ENCODE measurements at places on chromosomes 7 and 10.

DNA sequence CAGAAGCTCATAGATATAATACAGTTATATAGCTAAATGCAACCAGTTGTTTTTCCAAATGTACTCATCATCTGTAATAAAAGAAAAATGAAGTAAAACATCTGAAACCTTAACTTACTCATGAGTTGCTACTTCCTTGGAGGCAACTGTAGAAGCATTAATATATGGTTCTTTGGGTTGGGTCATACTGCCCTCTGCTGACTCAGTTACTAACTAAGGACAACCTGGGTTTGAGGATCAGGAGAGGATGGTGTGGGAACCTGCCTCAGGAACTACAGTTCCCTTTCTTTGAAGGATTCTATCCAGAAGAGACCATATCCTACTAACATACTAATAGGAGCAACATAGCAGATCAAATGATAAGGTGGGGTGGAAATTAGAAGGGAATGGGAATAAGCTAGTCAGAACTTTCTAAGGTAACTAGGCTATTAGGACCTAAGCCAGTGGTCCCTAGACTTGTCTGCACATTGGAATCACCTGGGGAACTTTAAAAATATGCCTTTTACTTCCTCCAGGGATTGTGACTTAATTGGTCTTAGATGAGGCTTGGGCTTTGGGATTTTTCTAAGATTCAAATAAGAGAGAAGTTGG lies 20.7 kb downstream of the COX15 start:
- DNase-seq, result peak; percentile 53

- DNase-seq, result no peak
Observed at GRCh38 chr7:2164646-2165045, 68.1 kb downstream of the MAD1L1 start.

DNA sequence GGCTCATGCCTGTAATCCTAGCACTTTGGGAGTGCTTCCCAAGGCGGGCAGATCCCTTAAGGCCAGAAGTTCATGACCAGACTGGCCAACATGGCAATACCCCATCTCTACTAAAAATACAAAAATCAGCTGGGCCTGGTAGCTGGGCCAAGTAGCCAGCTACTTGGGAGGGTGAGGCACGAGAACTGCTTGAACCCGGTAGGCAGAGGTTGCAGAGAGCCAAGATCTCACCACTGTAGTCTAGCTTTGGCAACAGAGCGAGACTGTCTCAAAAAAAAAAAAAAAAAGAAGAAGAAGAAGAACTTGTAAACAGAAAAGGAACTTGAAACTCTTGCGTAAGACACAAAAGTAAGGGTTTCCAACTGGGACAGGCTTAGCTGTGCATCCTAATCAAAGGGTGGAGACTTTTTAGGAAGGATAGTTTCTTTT lies 5.6 kb upstream of the IFIT2 start:
- DNase-seq, result no peak

DNA sequence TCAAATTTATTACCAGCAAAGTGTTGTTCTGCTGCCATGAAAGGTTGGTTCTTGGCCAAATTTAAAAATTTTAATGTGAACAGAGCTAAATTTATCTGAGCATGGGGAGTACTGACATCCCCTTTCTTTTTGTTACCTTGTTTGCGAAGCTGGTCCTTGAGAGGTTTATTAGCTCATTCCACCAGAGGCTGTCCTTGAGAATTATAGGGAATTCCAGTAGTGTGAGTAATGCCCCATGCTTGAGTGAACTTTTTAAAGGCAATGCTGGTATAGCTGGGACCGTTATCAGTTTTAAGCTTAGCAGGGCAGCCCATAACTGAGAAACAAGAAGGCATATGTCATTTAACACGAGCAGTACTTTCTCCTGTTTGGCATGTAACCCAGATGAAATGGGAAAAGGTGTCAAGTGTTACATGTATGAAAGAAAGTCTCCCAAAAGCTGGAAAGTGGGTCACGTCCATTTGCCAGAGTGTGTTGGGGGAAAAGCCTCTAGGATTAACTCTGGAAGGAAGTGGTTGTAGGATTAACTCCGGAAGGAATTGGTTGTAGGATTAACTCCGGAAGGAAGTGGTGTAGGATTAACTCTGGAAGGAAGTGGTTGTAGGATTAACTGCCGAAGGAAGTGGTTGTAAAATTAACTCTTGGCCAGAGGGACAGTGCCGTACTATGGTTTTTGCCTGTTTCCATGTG lies 37.3 kb upstream of the AKR1C2 start:
- no peak for DNase-seq

DNA sequence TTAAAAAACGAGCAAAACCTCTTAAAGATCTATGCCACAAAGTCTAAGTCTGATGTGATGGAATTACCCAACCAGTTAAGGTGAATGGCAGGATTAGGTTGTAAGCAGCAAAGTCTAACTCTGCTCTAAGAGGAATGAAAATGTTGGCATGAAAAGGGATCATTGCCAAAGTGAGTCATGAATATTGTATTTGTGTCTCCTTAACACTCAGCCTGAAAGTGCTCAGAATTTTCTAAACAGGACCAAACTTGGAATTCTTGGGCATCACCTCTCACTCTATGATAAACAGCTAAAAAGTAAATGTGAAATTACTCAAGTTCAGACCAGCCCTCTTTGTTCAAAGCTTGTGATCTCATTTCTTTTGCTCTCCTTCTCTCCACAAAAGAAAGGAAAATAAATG lies 27.0 kb downstream of the PPP1R3A start:
- DNase-seq, result no peak

DNA sequence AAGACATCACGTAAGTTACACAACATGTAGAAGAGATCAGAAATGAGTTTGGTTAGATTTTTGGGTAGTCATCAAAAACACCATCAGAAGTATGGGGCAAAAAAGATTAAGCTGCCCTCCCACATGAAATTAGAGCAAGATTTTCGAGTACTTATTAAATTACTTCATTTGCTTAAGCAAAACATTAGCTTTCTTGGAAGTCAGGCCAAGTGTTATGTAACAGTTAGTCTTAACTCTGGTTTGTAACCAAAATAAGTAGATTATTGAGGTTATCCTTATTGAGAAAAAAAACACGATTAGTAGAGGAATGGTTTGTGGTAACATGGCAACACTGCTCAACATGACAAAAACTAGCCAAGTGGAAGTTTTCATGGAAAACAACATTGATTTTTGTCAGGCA lies 37.9 kb downstream of the HBP1 start:
- no peak for DNase-seq

DNA sequence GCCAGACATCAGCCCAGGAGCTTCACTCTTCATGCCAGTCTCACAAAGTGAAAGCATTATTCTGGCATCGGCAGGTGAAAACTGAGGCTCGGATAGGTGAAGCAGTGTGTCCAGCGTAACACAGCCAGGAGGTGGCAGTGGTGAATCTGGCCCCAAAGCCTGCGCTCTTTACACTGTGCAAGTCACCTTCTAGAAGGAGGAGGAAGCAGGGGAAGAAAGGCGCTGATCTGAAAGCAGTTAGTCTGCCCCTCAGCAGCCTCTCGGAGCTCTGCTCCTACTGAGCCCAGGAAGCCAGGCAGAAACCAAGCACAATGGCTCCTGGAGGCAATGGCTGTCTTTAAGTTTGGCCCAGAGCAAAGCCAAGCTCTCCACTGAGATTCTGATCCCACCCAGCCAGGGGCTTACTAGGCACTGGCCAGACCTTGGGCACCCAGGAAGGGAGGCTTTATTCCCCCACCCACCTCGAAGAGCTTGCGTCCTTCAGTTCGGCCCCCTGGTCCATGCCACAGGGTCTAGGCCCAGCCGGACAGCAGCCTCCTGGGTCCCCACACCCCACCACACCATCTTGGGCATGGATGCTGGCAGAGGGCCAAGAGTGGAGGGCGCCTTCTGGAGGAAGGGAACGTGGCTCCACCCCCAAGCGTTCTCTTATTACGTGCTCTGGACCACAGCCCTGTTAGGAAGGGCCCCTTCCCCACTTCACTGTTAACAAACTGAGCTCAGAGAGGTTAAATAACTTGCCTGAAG lies 104.5 kb downstream of the GRID1 start:
- no peak for DNase-seq

DNA sequence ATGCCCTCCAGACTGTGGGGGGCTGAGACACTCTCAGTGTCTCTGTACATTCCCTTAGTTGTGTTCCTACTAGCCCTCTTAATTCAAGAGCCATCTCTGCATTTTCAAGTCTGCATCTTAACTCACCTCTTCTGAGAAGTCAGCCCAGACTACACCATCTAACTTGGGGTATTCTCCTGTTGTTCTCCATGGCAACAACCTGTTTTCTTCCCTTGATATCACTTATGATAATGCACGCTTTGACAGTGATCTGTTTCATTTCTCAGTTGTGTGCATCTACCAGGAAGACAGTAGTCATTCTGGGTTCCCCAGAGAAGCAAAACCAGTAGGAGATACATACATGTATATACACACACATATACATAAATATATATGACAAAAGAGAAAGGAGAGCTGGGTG lies 707.3 kb upstream of the IGFBP3 start:
- no peak for DNase-seq

- DNase-seq, result peak; percentile 57
Observed at GRCh38 chr10:103481974-103482531, 3.0 kb upstream of the CALHM3 start.

DNA sequence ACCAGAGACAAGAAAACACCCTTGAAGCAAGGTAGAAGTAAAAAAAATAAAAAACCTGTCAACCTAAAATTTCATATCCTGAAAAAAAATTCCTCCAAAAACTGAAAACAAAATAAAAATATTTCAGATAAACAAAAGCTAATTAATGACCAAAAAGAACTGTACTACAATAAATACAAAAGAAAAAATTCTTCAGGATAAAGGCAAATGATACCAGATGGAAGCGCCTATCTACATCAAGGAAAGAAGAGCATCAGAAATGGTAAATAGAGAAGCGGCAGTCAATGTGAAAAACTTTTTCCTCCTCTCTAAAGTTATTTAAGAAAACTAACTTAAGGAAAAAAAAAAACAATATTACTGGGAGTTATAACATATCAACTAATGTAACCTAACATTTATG lies 79.8 kb downstream of the RSU1 start:
- DNase-seq, result no peak

- DNase-seq, result no peak
Observed at GRCh38 chr10:17547060-17547459, 70.1 kb downstream of the HACD1 start.

DNA sequence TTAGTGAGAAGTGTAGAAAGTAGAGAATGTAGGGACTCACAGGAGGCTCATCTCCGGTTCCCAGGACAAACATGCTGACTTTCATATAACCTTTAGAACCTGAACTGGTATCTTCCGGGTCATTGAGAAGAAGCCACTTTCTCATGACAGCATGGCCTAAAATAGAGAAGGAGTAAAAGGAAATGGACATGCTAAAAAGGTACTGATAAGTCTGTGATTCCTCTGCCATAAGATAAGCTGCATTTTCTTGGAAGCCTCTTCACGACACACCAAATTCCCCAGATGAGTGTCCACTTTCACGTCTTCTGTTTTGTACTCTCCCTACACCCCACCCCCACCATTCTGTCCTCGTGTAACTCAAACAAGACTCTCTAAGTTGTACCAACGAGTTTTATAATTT lies 79.9 kb downstream of the MYOF start:
- DNase-seq, result no peak

DNA sequence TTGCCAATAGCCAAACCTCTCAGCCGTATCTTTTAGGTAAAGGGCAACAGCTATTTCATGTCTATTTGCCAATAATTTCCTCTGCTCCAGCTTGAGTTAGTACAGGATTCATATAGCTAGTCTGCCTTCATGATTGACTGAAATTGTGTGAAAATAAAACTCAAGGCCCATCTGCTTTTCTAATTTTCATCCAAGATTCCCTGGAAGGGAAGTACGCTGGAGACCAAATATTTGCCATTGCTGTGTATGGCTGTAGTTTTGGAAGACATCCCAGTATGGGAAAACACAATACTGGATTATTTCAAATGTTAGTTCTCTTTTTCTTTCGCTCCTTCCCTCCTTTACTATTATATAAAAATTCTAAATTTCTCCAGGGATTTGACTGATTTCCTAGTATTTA lies 652.4 kb downstream of the CNTNAP2 start:
- no peak for DNase-seq

- DNase-seq, result peak; percentile 98
Observed at GRCh38 chr7:116576350-116577319, 51.8 kb downstream of the CAV1 start.

GRCh38 chr7:131111081-131111576 lies 216.5 kb upstream of the MKLN1 start:
- peak; percentile 68 for DNase-seq

GRCh38 chr10:110457851-110458250 lies 39.9 kb upstream of the DUSP5 start:
- no peak for DNase-seq

DNA sequence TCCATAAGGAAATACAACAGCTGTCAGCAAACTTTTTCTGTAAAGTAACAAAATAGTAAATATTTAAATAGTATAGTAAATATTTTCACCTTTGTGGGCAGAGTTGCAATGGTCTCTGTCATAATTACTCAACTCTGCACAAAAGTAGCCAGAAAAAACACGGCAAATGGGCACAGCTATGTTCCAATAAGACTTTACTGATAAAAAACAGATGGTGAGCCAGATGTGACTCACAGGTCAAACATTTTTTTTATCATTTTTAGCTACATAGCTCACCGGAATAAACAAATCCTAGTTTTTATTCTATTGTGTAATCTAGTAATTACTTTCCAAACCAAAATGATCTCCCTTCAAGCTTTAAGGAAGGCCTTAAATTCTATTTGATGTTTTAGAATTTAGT lies 55.3 kb downstream of the NCAPG2 start:
- DNase-seq, result peak; percentile 79

GRCh38 chr7:149248777-149249176 lies 9.3 kb downstream of the ZNF212 start:
- no peak for DNase-seq

GRCh38 chr7:65444899-65445823 lies 71.5 kb downstream of the ZNF92 start:
- no peak for DNase-seq

DNA sequence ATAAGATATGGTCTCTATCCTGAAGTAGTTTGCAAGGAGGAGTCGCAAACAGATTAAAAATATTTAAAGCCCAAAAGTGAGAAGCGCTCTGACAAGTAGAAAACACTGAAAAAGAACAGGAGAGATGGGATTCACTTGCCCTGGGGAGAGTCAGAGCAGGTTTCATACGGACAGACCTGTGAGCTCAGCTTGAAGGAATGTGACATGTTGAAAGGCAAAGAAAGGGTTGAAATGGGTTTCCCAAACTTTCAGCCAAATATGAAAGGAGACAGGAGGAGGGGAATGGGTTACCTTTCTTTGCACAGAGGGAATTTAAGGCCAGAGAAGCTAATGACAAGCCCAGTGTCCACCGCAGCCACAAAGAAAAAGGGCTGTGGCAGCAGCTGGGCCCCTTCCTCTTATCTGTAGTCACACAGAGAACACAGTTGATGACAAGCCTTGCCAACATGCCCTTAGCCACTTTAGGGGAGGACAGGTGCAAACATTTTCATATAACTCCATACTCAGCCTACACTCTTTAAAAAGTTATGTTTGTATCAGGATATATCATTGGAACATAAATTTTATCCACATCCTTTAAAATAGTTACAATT lies 14.9 kb downstream of the HOXA1 start:
- no peak for DNase-seq

DNA sequence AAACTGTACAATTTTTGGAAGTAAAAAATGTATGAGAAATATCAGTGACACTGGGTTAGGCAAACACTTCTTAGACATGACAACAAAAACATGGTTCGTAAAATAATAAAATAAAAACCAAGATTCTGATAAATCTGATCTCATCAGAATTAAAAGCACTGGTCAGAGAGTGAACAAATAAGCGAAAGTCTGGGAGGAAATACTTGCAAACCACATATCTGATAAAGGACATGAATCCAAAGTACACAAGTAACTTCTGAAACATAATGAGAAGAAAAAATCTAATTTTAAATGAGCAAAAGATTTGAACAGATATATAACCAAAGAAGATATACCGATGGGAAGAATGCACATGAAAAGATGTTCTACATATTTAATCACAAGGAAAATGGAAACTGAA lies 91.5 kb downstream of the RTKN2 start:
- DNase-seq, result no peak

Data from kidney capillary endothelial cell (primary cell).